Panc1 (cell line): ENCODE measurements at places on chromosomes 7 and 10.
A peak's percentile ranks its signal among the peaks of the same experiment; 100 is the strongest.

GRCh38 chr10:14653271-14654161, 121.2 kb downstream of the FAM107B start:
- H3K36me3 ChIP-seq = no peaks in the 10 kb centered on the region
- no peaks in the 10 kb centered on the region for H3K4me1 ChIP-seq
- H3K27ac ChIP-seq = no peak overlapping the region
- no peak overlapping the region for H3K4me3 ChIP-seq

DNA sequence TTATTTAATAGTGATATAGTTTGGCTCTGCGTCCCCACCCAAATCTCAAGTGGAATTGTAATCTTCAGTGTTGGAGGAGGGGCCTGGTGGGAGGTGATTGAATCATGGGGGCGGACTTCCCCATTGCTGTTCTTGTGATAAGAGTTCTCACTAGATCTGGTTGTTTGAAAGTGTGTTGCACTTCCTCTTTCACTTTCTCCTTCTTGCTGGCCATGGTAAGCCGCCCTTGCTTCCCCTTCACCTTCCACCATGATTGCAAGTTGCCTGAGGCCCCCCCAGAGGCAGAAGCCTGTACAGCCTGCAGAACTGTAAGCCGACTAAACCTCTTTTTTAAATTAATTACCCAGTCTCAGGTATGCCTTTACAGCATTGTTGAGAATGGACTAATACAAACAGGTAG, 101.4 kb downstream of the MTPAP start:
- no peaks in the 10 kb centered on the region for H3K36me3 ChIP-seq
- H3K27ac ChIP-seq = no peak overlapping the region
- H3K27me3 ChIP-seq = no peaks in the 10 kb centered on the region

- no peak overlapping the region for H3K27ac ChIP-seq
- H3K36me3 ChIP-seq = no peaks in the 10 kb centered on the region
- peaks cover 68% of the 10 kb centered on the region for H3K27me3 ChIP-seq
- H3K4me1 ChIP-seq = no peaks in the 10 kb centered on the region; the same call in 1 of the 2 replicates
Observed at GRCh38 chr10:99232360-99232999, 3.2 kb downstream of the HPSE2 start.

GRCh38 chr7:94272821-94273583, 121.7 kb upstream of the COL1A2 start:
- no peaks in the 10 kb centered on the region for H3K36me3 ChIP-seq
- H3K4me3 ChIP-seq = no peak overlapping the region
- DNase-seq = no peak
- H3K27me3 ChIP-seq = no peaks in the 10 kb centered on the region

DNA sequence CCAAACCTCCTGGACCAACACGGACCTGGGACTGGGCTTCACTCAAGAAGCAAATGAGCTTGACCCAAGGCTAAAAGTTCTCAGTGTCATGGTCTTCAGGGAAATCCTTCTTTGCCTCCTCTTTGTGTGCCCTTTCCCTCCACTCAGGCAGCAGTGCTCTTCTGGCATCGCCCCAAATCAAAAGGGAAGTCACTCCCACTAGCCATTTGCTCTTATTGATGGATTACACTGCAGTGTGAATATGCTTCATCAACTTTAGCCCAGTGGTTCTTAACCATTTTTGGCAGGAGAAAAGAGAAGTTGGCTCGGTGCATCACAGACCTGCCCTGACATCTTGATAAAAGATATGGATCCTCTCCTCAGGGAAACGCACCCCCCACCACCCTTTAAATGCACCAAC, 19.2 kb upstream of the IKZF1 start:
- no peak for DNase-seq
- H3K27ac ChIP-seq = no peak overlapping the region
- H3K4me3 ChIP-seq = no peak overlapping the region
- no peaks in the 10 kb centered on the region for H3K36me3 ChIP-seq
- H3K27me3 ChIP-seq = peaks cover 5% of the 10 kb centered on the region; the same call in 1 of the 2 replicates
- H3K4me1 ChIP-seq = no peaks in the 10 kb centered on the region

DNA sequence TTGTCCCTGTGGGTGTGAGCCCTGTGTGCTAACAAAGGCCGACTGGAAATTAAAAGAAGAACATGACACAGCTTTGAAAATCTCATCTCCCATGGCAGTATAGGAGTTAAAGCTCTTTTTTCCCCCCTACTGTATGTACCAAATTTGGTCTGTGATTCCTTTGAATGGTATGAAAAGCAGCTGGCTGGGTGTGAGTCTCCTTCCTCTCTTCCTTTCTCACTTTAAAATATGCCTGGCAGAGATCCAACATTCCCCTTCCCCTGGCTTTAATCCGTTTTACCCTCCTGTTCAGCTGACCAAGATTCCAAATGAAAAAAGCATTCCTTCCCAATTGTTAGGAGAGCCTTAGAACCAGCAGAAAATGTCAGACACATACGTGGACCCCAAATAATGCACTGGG, 225.0 kb upstream of the CELF2 start:
- DNase-seq = no peak
- no peaks in the 10 kb centered on the region for H3K27me3 ChIP-seq
- no peak overlapping the region for H3K27ac ChIP-seq
- H3K36me3 ChIP-seq = no peaks in the 10 kb centered on the region

- DNase-seq = peak; percentile 0
- H3K27me3 ChIP-seq = no peaks in the 10 kb centered on the region
- H3K4me3 ChIP-seq = no peak overlapping the region
- no peaks in the 10 kb centered on the region for H3K4me1 ChIP-seq
- no peaks in the 10 kb centered on the region for H3K36me3 ChIP-seq
Observed at GRCh38 chr10:82934429-82934828, 1059.4 kb downstream of the NRG3 start.

DNA sequence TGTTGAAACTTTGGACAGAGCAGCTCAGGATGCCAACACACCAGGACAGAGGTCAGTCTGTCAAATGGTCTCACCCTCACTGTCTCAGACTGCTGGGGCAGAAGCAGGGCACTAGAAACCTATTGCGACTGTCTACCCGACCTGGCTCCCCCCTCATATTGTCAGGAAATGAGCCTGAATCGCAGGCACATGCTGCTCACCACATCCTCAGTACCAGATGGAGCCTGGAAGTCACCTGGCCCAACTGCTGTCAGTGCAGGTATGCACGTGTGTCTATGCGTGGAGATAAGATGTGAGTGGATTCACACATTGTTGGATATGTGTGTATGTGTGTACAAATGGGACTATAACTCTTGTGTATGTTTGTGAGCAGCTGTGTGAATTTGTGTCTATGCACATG, 3.2 kb upstream of the CDHR1 start:
- peaks cover 9% of the 10 kb centered on the region for H3K4me1 ChIP-seq
- no peak overlapping the region for H3K4me3 ChIP-seq
- no peak for DNase-seq
- peaks cover 25% of the 10 kb centered on the region for H3K27me3 ChIP-seq
- H3K27ac ChIP-seq = no peak overlapping the region

- no peaks in the 10 kb centered on the region for H3K27me3 ChIP-seq
- no peak overlapping the region for H3K4me3 ChIP-seq
- no peak overlapping the region for H3K27ac ChIP-seq
- no peaks in the 10 kb centered on the region for H3K4me1 ChIP-seq
Observed at GRCh38 chr10:71638822-71639719, 80.5 kb downstream of the C10orf105 start.

DNA sequence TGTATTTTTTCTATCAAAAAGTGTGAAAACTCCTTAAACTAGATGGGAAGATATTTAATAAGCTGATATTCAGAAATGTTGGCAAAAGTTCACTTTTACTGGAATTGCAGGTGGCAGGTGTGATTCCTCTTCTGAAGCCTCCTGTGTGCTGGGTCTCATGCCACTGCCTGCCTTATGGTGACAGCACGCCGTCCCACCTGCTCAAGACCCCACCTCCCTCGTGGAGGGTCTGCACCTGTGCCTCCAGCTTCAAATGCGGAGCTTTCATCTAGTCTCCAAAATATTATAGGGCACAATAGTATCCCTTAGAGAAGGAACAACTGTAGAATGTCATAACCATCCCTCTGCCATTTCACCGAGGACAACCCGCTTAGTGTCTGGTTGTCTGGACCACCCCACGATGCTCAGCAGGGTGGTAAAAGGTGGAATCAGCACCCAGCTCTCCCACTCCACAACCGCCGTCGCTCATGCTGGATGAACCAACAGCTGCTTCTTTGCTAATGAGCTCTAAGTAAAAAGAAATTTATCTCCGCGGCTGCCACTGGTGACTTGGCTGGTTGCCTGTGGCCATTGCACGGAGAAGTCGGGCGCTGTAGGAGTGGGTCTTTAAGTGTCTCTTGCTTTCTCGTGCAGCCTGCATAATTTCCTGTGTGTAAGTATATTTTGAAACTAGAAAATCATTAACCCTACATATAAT, 119.3 kb upstream of the TCERG1L start:
- no peak overlapping the region for H3K4me3 ChIP-seq
- H3K4me1 ChIP-seq = no peaks in the 10 kb centered on the region
